Upper lobe of right lung (tissue), 1 donor: ENCODE measurements at places on chromosomes 2 and 18.

- DNase-seq, result no peak
Observed at GRCh38 chr2:53202063-53202462, 565.5 kb upstream of the CHAC2 start.

DNA sequence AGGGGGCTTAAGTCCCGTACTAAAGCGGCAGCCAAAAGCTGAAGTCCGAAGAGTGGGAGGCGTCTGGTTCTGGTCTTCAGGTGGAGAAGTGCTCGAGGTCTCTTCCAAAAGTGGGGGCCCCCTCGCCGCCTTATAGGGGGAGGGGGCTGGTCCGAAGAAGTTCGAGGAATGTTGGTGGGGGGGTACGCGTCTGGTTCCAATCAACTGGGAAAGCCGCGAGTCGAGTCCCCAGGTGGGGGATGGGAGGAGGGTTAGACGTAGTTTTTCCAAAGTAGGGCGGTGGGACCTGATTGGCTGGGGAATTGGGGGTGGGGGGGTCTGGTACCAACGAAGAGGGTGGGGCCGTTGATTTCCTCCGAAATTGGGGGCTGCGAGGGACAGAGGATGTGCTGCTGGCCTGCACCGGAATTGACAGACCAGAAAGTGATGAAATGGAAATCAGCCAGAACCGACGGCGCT, 594 bp downstream of the ITM2C start:
- DNase-seq, result no peak

DNA sequence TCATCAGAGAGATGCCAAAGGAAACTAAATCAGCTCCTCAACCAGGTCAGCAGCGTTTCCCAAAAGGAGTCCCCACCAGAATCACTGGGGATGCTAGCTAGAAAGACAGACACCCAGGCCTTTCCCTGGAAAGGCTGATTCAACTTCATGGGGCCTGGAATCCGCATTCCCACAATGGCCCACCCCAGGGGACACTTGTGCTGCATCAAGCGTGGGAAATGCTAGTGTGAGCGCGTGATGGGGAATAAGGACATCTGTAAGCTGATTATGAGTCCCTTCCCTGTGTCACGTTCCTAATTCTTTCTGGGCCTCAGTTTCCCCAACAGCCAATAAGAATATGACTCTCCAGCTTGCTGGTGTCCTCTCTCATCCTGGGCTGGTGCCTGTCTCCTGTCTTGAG, 2.2 kb upstream of the WNT10A start:
- no peak for DNase-seq

DNA sequence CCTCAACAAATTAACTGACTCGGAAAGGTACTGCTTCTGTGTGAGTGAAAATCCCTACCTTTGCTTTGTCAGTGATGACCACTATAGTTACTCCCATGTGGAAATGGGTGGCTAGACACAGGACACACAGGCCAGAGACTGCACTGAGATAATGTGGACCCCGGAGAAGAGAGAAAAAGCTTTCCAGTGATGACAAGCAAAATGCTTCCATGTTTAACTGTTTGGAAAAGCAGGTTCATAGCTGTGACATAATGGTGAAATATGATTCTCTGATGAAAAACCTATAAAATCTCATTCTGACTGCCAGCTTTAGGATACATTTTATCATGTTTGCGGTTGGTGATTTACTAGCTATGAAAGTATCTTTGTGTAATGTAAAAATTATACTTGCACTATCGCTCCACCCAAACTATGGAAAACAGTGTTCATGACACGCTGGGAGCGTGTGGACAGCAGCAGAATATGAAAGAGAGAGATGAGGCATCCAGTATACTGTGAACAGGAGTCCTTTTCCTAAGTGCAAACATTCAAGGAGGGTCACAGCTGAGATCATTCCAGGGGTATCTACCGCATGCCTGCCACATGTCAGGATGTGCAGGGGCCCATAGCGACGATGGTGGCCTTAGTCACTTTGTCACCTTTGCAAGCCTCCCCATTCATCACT, 782.7 kb upstream of the SOX11 start:
- DNase-seq, result no peak

GRCh38 chr2:11245322-11245721, 90.1 kb downstream of the SLC66A3 start:
- DNase-seq, result no peak

DNA sequence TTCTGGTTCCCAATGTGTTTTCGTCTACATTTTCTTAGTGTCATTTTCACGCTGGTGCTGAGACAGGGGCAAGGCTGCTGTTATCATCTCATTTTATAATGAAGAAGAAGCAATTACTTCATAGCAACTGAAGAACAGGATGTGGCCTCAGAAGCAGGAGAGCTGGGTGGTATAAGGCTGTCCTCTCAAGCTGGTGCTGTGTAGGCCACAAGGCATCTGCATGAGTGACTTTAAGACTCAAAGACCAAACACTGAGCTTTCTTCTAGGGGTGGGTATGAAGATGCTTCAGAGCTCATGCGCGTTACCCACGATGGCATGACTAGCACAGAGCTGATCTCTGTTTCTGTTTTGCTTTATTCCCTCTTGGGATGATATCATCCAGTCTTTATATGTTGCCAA, 7.3 kb downstream of the IL36G start:
- no peak for DNase-seq

GRCh38 chr2:207055257-207055656, 110.5 kb downstream of the KLF7 start:
- no peak for DNase-seq

GRCh38 chr18:24868311-24868710, 407.9 kb downstream of the HRH4 start:
- no peak for DNase-seq

DNA sequence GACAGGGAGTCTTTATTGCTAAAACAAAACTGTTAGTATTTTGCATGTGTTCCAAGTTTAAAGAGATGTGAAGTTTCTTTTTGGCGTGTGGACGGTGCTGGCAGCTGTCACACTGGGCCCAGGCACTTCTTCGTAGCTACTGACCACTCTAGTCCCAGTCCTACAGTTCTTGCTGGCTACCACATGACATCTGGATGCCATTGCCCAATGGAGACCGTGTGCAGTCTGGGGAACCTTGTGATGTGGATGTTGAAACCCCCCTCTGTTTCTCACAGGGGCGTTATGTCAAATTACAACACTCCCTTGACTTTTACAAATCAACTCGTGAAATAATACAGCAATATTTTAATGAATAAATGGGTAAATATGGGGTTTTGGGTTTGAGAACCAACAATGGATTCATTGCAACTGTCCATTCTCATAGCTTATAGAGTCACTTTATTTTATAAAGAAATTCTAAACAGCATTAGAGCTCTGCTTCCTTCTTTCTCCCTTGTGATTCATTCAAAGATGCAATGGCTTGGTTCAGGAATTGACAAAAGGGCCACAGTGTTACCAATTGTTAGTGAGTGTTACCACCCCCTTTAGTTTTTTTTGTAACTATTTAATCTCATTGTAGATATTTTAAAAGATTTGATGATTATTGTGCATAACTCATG, 1.2 kb downstream of the GPD2 start:
- DNase-seq, result no peak

- DNase-seq, result no peak
Observed at GRCh38 chr2:186968277-186968676, 119.3 kb upstream of the ZSWIM2 start.

- peak; percentile 92 for DNase-seq
Observed at GRCh38 chr2:98869272-98869641, 66.8 kb downstream of the CRACDL start.

- no peak for DNase-seq
Observed at GRCh38 chr2:144553379-144553778, 33.5 kb upstream of the ZEB2 start.

DNA sequence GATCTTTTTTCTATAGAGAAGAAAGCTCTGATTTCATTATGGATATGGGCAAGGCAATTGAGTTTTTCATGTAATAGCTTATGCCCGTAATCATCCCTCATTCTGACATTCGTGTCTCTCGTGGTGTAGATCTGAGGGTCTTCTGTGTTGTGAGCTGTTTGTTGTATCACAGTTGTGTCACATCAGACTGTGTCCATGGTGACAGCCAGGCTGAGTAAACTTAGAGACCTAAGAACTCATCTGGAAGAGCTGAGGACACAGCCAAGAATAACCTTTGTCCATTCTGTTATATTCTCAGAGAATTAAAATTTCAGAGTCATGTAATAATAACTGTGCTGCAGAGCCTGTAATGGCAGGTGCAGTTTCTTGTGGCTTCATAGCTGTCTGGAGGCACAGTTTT, 116.5 kb downstream of the ATP9B start:
- no peak for DNase-seq

DNA sequence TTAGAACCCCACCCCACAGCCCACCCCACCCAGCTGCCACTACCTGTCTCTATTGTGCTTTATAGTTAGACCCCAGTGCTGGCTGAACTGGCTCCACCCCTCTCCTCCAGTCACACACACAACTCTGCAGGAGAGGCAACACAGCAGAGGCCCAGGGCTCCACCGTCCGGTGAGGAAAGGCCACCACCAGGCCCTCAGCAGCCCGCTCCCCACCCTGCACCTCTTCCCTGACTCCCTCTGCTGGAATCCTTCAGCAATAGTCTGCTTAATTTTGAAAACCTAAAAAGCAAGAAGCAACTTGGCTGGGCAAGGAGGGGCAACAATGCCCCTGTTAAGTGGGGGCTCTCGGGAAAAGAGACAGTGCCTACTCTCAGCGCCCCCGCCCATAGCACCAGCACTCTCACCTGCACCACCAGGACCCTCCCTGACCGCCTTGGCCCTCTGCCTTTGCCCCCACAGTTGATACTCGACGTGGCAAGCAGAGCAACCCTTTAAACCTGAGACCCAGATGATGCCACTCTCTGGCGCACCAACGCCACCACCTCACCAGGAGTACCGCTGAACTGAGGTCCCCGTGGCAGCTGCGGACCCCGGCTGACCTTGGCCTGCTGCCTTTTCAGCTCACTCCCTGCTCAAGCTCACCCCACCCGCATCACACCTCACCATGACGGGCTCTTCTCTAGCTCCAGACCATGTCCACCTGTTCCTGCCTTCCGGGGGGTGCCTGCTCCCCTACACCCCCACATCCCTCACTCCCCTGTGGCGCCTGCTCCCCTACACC, 45.7 kb downstream of the NDUFA10 start:
- no peak for DNase-seq

- no peak for DNase-seq
Observed at GRCh38 chr2:12429779-12430406, 286.8 kb upstream of the TRIB2 start.

DNA sequence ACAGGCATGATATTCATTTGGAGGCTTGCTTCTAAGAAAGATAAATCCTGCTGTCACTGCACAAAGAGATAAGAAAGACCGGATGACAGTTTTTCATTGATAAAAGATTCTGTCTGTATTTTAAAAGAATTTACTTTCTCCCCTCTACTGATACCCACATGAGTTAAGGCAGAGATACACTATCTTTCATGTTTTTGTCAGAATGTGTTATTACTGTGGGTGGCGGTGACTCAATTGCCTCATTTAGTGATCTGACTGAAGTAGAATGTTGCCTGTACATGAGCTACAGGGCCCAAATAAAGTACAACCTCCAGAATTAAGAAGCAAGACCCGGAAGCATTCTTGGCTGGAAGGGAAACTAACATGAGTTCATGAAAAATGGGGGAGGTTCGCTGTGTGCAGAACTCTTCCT, 480.0 kb downstream of the SLC4A3 start:
- DNase-seq, result no peak

- no peak for DNase-seq
Observed at GRCh38 chr2:10085668-10086059, 5.5 kb upstream of the CYS1 start.

DNA sequence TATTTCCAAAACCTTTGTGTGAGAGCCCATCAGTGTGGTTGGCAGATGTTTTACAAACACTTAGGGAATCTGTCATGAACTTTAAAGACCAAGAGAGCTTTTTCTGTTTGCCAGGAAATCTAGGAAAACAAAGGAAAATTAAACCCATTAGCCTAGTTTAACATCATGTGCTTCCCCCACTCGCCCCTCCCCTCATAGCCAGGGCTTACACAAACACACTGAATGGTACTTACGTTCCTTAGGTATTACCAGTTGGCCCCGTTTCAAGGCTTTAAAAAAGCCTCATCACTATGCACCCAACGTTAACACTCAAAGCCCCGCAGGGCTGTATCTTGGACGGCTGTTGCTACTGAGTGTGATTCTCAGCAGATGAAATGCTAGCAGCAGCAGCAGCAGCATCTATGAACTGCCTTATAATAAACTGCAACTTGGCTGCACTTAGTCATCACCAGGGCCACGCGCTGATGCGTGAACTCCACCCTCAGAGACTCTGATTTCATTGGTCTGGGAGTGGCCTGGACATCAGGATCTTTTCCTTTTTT, 20.1 kb upstream of the TTC39C start:
- DNase-seq, result no peak

DNA sequence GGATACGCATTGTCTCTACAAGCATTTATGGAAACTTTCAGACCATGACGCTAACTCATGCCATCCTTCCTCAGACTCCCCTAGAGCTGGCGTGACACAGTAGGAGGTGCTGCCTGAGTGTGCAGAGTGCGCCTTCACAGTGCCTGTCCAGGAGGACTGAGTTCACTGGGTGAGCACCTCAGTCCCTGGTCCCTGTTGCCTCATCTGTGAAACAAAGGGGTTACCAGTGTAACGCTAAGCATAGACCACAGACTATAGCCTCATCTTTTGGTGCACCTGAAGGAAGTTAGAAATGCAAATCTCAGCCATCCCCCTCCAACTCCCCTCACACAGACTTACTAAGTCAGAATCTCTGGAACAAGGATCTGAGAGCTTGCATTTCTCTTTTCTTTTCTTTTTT, 142.8 kb downstream of the TMEM17 start:
- no peak for DNase-seq

DNA sequence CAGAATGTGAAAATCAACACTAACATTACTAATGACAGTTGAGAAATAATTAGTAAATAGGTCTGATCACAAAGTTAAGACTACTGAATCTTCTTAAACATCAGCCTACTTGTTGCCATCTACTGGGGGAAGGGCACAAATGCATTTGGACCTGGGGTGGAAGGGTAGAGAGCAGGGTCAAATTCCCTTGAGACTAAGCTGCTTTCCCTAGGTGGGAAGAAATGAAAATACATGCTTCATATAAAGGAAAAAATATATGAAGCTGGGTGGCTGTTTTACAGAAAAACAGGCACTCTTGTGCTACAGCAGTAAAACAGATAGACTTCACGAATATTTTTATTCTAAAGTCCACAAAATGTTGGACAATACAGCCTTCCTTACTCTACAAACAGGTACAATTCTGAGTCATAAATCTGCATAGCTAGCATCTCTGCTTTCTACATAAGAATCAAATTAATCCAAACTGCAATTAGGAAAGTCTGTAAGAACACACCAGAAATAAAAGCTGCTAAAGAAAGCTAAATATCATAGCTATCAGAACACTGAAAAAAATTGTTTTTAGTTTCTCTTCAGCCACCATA, 10.9 kb downstream of the TRIP12 start:
- DNase-seq, result no peak
